Fibroblast of skin of scalp (primary cell): ENCODE measurements at places on chromosomes 7 and 10.

- no peak for DNase-seq
Observed at GRCh38 chr7:79622781-79623180, 169.3 kb upstream of the MAGI2 start.

DNA sequence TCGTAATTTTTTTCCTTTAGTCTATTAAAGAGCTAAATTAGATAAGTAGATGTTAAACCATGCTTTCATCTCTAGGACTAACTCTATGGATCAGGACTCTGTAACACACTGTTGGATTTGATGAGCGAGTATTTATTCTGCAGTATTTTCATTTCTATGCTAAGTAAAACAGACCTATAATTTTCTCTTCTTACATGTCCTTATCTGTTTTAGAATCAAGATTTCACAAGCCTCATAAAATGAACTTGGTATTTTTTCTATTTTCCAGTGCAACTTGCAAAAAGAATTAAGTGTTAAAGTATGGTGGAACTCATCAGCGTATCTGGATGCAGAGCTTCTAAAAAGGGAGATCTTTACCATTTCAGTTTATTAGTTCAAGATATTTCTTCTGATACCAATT, 2.4 kb downstream of the CACUL1 start:
- DNase-seq = no peak

- no peak for DNase-seq
Observed at GRCh38 chr7:73984481-73985205, 43.3 kb upstream of the ELN start.

GRCh38 chr7:8217200-8218068, 44.5 kb downstream of the ICA1 start:
- peak; percentile 65 for DNase-seq

- no peak for DNase-seq
Observed at GRCh38 chr10:101284101-101284743, 55.0 kb upstream of the LBX1 start.
